ENCODE measurements at places on chromosomes 6 and 20.

GRCh38 chr6:122798099-122798641 lies 9.1 kb downstream of the SMPDL3A start:
- DNase-seq = no peak

DNA sequence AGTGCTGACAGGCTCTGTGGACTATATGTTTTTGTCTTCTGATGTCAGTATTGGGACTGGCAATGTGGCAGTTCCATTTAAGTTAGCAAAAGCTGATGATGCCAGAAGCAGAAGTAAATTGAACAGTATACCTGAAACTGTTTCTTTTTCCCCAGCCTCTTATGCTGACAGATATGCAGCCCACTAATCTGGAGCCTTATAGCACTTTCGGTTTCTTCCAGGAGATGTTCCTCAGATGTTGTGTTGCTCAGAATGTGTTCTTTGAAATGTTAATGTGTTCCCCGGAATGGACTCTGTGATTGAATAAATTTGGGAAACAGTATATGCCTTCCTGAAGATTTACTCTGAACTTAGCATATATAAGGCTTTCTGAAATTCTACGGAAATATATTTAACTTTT lies 80.7 kb upstream of the MRAP2 start:
- DNase-seq = no peak

DNA sequence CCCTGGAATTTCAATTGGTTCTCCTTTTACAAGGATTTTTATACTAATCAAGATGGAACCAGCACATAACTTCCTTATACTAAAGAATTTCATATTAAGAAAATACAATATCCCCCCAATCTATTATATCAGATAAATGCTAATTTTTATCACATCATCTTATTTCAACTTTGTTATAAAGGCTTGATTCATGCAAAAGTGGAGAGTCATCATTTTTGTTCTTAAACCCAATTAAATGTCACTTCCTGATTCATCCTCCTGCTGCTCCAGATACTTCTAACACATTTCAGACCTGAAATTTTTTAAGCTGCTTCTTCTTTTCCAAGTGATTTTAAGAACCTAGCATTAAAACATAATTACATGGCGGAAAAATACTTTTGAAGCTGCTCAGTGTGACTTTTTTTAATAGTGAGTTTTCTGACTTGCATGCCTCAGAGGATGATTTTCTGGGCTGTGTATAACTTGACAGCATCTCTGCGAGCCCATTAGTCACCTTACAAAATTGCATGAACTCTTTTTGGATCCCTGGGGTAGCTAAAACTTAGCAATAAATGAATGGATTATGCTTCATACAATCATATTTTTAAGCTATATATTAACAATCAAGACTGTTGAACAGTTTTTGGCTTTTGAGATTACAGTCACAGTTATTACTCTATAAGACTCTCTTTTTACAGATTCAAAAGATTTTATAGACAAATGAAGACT lies 134.1 kb downstream of the ELOVL4 start:
- no peak for DNase-seq

DNA sequence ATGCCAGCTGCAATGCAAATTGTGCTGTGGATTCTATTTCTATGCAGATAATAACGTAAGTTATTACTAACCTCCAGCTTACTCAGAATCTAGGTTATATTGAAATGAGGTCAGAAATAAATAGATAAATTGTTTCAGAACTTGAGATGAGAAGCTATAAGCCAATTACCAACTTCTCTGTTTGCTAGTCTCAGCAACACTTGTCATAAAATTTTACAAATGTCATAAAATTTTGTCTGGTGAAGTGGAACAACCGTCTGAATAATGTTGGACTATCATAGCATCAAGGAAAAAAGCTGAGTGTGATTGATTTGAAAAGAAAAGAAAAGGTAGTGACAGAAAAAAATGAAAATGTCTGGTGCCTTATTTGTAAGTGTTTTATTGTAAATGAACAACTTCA lies 36.7 kb downstream of the COL9A1 start:
- DNase-seq = no peak

DNA sequence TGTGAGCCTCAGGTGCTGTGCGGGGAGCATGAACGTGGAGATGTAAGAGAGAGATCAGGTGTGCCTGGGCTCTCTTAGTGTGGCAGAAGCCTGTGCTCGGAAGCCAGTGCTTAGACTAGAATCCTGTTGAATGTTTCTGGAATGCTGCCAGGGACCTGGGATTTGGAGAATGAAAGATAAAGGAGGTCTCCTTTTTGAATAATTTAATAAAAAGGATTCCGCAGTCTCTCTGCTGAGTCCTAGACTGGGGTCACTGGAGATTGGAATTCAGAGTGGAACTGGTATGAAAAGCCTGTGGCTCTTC lies 18.8 kb upstream of the EFCAB8 start:
- no peak for DNase-seq

DNA sequence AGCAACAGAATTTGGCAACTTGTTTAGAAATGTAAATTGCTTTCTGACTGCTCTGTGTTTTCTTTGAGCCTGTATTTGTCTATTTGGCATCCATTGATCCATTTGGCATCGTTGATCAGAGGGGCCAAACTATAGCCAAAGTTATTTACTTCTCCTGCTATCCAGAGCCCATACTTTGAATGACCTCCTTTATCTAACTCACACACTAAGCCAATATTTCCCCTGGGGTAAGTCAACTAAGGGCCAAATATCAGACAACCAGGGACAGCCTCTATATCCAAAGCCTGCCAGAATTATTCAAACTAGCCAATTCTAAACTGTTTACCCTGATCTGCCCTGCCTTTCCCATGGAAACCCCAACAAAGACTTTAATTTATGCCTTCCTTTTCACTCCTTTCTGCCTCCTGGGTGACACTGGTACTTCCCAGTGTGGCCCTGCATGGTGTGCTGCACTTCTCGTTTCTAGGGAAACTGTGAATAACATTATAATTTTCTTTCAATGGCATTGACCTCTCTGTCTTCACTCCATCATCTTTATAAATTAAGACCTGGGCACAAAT lies 19.8 kb upstream of the ZNF184 start:
- no peak for DNase-seq

DNA sequence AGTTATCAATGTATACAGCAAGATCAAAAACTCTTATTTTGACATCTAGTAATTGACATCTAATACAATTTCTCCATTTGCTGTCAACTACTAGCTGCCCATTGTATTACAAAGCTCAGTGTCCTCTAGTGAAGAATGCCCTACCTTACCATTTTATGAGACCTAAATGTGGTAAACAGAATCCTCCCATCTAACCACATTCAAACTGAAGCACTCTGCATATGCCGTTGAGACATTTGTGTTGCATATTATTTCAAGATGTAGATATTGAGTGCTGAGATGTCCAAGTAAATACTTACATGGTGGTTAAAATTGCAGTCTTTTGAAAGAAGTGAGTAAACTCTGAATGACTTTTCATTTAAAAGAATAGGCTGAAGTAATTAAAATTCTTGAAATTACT lies 597 bp upstream of the GLYATL3 start:
- no peak for DNase-seq

- no peak for DNase-seq
Observed at GRCh38 chr20:62603021-62603906, 39.0 kb upstream of the SLCO4A1 start.

DNA sequence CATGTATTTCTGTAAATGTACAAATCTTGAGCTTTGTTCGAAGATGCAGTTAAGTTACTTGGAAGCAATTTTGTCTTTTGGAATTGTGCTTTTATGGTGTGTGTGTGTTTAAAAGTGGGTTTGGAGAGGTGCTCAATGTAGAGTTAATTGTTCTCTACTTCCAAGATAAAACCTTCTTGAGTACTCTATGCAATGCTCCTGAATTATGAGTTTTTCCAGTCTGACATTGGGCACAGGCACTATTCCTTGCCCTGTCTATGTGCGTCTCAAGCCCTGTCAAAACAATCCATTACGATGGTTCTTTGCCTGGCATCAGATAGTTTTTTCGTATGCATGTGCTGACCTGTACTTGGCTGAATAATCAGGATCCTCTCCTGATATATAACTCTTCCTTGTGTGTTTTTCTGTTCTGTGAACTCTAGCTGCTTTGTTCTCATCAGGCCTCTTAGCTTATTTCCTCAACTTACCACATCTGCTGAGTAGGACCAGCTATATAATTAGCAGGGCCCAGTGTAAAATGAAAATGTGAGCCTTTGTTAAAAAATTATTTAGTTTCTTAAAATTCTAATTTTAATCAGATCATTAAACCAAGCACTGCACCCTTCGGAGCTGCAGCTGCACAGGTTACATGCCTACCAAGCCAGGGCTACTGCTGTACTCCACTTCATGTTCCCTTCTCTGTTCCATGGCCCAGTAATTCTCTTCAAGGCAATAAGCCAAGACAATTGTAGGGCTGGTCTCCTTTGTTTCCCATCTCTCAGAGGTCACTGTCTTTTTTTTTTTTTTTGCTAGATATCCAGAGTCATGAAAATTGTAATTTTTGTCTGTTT lies 160.1 kb downstream of the ZFAND3 start:
- no peak for DNase-seq

GRCh38 chr6:26284537-26285142 lies 80.4 kb upstream of the BTN3A2 start:
- DNase-seq = peak; percentile 37

- DNase-seq = no peak
Observed at GRCh38 chr20:17870086-17870740, 98.4 kb downstream of the SNX5 start.

DNA sequence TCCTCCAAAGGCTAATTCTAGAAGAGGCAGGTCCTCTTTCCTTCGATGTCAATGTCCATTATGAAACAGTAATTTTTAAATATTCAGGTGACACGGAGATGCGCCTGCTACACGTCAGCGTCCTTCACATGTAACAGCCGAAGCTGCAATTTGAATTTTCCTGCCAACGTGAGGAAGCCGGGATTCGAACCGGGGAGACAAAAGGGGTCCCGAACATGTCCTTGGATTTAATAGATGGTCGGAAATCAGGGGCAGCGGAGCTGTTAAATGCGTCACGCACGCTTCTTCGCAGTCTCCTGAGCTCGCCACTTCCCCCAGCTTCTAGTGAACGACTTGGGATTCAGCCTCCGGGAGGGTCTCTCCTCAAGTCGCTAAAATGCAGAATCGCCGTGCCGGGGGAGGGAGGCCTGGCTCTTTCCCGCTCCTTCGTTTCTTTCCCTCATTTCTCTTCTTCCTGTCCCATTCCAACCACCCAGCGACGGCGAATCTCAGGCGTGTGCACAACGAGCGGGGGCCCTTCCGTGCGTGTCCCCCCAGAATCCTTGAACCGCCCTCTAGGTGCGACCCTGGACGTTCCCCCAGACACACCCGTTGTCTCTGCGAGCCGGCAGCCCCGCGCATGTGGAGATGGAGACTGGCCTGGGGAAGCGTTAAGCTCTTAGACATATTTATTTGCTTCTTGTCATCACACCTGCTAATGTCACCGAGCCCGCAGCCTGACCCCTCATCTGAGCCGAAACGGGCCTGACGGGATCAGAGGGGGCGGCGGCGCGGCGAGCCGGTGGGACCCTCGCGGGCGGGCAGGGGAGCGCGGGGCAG lies 1.3 kb upstream of the FOXC1 start:
- no peak for DNase-seq

DNA sequence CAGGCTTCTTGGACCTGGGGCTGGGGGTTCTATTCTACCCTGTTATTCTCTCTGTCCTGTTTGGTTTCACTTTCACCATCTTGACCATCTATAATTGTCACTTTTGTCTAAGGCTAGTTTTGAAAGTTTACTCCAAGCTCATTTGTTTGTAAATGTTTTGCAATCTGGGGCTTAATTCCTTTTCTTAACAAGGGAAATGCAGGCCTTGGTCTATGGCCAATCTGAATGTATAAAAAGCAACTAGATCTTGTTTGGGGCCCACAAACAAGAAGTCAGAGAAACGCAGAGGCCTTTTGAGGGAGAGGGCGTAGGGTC lies 86.3 kb upstream of the PREP start:
- no peak for DNase-seq

- no peak for DNase-seq
Observed at GRCh38 chr6:147821295-147821897, 312.9 kb downstream of the SAMD5 start.

GRCh38 chr20:29326376-29327070 lies 1930.9 kb upstream of the DEFB115 start:
- DNase-seq = no peak

GRCh38 chr6:159149641-159150040 lies 19.6 kb upstream of the FNDC1 start:
- no peak for DNase-seq

DNA sequence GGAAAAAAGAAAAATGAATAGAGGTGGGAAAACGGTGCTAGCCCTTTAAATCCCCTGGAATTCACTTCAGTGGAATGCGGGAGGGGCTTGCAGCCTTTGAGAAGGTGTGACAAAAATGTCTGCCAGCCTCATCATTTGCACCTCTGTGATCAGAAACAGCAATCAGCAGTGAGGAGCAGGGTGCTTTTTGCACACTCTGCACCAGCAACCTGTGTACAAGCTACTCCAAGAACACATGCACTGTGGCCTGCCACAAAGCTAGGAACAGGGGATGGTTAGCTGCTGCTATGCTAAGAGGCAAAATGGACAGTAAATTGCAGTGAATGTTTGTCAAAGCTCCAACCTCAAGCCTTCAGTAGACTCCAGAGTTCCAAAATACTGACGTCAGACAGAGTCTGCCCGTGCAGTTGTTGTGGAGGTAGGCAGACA lies 29.7 kb downstream of the GINS1 start:
- no peak for DNase-seq

DNA sequence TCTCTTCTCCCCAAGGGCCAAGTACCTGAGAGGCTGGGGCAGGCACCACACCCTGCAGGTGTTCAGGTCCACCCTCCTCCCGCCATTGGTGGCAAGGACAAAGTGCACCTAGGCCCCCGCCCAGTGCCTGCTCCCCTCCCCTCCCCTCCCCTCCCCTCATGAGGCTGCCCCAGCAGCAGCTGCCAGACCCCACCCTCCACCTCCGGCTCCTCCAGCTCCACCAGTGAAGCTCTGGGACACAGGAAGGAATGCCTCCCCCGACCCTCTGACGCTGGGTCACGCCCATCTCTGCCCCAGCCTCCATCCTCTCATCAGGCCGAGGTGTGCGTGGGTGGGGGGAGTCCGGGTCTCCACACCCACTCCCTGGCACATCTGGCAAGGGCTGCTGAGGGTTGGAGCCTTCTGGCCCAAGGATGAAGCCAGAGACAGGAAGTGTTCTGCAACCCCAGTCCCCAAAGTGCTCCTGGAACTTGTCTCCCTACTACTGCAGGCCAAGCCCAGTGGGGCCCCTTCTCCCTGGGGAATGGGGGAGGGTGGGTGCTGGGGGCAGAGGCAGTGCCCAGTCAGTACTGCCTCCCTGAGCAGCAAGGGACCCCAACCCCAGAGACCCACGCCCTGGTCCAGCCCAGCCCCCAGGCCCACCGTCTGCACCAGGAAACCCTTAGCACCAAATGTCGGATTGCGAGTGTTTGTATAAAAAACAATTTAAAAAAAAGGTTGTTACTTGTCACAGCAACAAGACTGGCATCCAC lies 1.6 kb upstream of the UCKL1 start:
- no peak for DNase-seq
